ENCODE measurements at places on chromosomes 3 and 15.

GRCh38 chr3:72590732-72591221, 257.5 kb downstream of the SHQ1 start:
- no peak for DNase-seq

- no peak for DNase-seq
Observed at GRCh38 chr15:52653431-52653964, 25.7 kb downstream of the ATOSA start.

GRCh38 chr15:57114070-57114469, 195.6 kb downstream of the TCF12 start:
- no peak for DNase-seq

GRCh38 chr3:10949197-10949596, 43.4 kb upstream of the SLC6A1 start:
- no peak for DNase-seq

- DNase-seq = no peak
Observed at GRCh38 chr15:80640531-80641121, 54.5 kb upstream of the ABHD17C start.

- no peak for DNase-seq
Observed at GRCh38 chr3:12751571-12751970, 7.5 kb downstream of the TMEM40 start.

GRCh38 chr3:153866901-153867300, 254.3 kb upstream of the ARHGEF26 start:
- no peak for DNase-seq

DNA sequence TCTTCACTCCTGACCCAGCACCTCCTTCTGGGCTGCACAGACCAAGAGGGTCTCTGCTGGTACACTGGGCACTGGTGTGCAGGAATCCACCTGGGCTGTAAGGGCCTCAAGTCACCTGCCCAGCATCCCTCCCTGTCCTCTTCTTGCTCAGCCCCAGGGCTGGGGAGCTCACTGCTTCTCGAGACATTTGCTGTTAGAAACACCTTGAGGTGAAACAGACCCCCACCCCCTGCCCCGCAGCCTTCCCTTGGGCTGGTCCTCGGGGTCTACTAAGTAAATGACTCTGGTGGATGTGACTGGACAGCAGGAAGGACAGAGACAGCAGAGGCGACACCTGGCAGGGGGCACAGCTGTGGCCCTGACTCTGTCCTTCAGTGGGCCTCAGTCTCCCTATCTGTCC, 29.1 kb downstream of the LOXL1 start:
- DNase-seq = no peak

- DNase-seq = peak; percentile 61
Observed at GRCh38 chr15:51982013-51982769, 10.6 kb upstream of the LEO1 start.

DNA sequence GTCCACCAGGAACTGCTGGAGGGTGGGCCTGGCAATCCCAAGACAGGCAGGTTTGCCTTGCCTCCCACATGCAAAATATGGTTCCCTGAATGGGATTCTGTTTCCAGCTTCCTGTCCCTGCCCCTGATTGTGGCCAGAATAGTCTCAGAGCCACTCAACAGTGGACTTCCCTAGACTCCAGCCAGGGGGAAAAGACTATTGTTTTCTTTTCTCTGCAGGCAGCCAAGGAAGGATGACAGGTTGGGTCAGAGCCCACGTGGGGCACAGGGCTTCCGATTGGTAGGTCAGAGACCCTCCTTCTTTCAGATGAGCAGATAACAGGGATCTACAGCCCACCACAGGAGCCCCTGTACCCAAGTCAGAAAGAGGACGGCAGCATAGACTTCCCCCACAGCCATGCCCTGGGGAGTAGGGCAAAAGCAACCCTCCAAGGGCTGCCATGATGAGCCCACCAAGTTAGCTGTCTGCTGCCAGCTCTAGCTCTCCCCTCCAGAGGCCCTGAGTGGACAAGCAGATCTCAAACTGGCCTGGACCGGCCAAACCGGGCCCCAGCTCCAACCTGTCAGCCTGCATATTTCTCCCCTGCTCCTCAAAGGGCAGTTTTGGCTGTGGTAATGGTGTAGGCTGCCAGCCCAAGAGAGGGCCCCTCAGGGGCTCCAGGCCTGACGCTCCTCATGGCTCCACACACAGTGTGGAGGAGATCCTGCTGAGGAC, 6.4 kb downstream of the TLR9 start:
- no peak for DNase-seq

GRCh38 chr3:124178531-124178930, 186.6 kb upstream of the ROPN1 start:
- no peak for DNase-seq

GRCh38 chr3:155398046-155398445, 104.6 kb upstream of the STRIT1 start:
- DNase-seq = no peak

GRCh38 chr3:149120051-149120972, 9.1 kb upstream of the HPS3 start:
- no peak for DNase-seq

DNA sequence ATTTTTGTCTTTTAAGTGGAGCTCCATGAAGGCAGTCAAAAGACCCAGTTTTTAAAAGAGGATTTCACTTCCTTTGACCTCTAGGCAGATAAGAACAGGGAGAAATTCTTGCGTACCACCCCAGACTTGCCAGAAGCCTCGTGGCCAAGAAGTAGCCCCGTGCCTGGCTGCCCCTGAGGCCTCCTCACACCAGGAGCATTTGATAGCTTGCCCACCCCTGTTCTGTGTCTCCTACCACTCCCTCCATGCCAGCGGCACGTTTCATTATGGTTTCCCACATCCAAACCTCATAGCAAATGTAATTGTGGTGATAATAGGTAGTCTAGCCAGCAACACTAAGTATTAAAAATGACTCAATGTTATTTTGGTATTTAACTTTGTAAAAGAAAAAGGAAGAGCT, 107.7 kb downstream of the GHSR start:
- no peak for DNase-seq

DNA sequence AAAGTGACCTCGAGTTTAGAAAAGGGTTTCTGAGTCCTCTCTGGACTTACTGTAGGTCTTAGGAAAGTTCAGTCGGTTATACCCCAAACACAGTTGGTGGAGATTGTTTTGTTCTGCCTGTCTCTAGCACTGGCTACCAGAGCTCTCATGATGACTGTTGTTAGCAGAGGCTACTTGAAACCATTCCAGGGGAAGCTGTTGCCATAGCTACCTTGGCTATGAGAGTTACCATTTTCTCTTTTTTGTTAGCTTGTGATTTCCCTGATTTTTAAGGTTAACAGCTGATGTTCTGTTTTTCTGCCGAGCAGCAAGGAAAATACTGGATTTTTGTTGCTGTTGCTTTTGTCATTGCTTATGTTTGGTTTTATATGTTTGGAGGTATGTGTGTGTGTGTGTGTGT, 26.7 kb downstream of the ABHD2 start:
- DNase-seq = no peak

- DNase-seq = no peak
Observed at GRCh38 chr3:149790268-149790667, 2.1 kb downstream of the ANKUB1 start.

GRCh38 chr15:63329567-63330350, 51.9 kb downstream of the CA12 start:
- no peak for DNase-seq

DNA sequence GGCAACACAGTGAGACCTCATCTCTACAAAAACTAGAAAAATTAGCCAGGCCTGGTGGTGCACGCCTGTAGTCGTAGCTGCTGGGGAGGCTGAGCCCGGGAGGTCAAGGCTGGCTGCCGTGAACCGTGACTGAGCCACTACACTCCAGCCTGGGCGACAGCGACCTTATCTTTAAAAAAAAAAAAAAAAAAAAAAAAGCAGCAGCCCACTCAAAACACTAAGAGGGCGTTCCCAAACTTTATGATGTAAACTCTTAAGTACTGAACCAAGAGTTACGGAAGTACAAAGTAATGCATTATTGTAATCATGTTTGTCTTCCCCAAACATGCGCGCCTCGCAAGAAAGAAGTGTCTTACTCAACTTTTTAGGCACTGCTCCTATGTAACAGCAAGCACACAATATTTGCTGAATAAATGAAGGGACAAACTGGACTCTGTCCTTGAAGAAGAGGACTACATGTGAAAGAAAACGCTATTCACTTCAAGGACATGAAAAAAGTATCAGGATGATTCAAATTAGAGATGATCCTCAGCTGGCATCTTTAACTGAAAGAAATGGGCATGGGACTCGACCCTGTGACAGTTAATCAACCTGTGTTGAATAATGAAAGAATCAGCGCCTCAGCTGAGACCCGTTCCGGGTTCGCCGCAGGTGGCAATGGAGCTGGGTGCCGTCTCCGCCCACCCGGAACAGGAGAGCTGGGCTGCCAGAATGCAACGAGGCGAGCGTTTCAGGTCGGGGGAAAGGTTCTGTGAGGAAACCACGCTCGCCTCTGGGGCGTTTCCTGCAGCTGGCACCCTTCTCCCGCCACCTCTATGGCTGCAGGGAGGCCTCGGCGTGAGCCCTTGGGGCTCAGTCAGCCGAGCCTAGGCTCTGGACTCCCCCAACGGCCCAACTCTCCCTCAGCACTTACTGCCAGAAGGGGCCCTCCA, 718 bp downstream of the SPG11 start:
- DNase-seq = peak; percentile 81

- DNase-seq = no peak
Observed at GRCh38 chr15:66833371-66833770, 131.3 kb downstream of the SMAD6 start.

- DNase-seq = no peak
Observed at GRCh38 chr15:95205077-95205476, 973.7 kb downstream of the MCTP2 start.

GRCh38 chr15:58360421-58361090, 71.2 kb upstream of the LIPC start:
- DNase-seq = no peak

DNA sequence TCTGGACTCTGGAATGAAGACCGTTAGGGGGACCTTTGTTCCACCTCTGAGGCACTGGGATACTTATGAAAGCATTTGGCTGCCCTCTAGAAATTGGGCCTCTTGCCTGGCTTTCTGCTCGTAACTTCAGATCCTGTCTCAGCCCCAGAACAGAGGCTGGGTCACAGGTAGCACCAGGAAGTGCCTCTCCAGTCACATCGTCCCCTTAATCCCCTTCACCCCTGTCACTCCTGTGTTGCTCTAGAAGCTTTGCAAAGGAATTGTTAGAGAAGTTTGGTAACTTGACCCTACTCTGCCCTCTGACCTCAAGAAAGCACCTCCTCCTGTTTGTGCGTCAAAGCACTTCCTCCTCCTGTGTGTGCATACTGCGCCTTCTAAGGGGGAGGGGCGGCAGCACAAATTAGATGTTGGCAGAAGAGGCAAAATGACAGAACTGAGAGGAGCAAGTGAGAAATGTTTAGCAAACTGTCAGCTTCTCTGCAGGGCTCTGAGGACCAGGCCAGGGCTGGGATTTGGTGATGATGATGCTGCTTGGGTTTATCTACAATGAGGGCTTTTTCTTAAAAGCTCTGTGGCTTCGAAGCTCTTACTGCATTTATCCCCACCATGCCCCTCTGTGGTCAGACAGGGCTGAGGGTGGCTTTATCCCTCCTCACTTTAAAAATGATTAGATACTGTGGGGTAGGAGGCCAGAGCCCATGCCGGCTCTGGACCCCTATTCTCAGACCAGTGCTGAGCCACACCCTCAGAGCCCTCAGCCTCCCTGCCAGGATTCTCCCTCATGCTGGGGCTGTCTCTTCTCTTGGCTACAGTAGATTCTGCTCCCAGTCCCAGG, 76.2 kb downstream of the LARS2 start:
- no peak for DNase-seq

DNA sequence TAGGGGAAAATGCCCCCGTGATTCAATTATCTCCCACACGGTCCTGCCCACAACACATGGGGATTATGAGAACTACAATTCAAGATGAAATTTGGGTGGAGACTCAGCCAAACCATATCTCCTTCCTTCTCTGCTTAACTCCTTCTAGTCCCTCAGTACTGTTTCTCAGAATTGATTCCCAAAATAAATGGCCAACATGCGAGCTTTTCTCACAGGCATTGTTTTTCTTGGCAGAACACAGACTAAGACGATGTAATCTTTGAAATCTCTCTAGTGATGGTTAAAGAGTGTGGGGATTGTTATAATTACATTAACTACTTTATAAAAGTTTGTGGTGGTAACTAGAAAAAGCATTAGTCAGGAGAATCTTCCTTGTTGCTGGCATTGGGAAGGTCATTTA, 366.5 kb downstream of the LPP start:
- DNase-seq = no peak

- no peak for DNase-seq
Observed at GRCh38 chr3:40309925-40310695, 603 bp downstream of the EIF1B start.

- no peak for DNase-seq
Observed at GRCh38 chr3:120370463-120370862, 21.3 kb upstream of the LRRC58 start.

DNA sequence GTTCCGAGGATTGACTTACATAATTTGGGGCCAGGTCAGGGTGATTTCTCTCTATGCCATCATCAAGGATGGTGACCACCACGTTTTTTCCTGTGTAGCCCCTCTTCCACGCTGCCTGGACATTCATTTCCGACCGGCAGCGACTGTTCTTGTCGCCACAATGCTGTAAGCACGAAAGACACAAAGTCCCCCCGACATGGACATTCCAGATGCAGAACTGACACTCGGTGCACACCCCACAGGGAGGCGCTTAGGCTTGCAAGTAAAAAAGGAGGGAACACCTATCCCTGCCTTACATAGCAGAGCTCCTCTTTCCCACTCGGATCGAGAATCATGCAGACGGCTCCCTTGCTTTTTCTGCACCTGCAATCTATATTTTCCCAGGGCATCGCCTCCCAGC, 58.2 kb downstream of the PCSK6 start:
- DNase-seq = no peak

DNA sequence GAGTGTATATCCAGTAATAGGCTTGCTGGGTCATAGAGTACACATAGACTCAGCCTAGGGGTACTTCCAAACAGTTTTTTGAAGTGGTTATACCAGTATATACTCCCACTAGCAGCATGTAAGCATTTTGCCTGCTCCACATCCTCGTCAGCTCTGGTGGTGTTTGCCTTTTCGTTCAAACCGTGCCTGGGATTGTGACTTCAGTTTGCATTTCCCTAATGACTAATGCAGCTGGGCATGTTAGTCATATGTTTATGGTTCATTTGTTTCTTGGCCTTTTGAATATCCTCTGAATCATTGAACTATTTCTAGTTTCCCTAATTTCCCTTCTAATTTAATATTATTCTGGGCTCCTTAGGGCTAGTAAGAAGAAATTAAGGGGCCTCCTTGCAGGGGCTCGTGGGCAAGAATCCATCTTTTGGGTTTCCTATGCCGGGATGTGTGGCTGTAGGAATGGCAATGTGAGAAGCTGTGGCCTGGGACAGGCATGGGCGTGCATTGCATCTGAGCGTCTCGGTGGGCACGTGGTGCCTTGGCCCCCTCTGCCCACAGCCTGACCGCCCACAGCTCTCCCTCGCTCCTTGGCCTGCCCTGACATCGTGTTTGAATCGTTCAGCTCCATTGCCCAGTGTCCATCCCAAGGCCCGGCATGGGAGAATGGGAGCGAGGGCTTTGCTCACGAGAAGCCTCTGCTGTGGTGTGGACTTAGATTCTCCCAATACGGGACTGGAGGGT, 26.4 kb downstream of the FAH start:
- DNase-seq = no peak

DNA sequence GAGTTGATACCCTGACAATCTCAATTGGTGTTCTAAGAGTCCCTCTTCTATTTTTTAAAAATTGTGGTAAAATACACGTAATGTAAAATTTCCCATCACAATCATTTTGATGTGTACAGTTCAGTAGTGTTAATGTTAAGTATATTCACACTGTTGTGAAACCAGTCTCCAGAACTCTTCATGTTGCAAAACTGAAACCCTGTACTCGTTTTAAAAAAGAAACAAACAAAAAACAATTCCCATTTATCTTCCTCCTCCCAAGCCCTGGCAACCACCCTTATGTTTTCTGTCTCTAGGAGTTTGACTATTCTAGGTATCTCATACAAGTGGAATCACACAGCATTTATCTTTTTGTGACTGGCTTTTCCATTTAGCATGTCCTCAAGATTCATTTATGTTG, 28.7 kb upstream of the ALPK3 start:
- no peak for DNase-seq

All from stimulated activated CD4-positive, alpha-beta T cell treated with anti-CD3 and anti-CD28 coated beads, TNF-alpha, amount 100 ng/mL, for 48 hours (primary cell).